NCI-H2227 treated with DMSO at 0.1 percent for 48 hours (cell line): ENCODE measurements at places on chromosomes 5 and 9.
A peak's percentile ranks its signal among the peaks of the same experiment; 100 is the strongest.

GRCh38 chr5:37174928-37175327 is 74.2 kb downstream of the CPLANE1 start:
- DNase-seq: no peak

GRCh38 chr5:38069360-38069759 is 189.0 kb upstream of the EGFLAM start:
- no peak for DNase-seq

GRCh38 chr5:135065306-135066265 is 31.6 kb upstream of the PITX1 start:
- no peak for DNase-seq

DNA sequence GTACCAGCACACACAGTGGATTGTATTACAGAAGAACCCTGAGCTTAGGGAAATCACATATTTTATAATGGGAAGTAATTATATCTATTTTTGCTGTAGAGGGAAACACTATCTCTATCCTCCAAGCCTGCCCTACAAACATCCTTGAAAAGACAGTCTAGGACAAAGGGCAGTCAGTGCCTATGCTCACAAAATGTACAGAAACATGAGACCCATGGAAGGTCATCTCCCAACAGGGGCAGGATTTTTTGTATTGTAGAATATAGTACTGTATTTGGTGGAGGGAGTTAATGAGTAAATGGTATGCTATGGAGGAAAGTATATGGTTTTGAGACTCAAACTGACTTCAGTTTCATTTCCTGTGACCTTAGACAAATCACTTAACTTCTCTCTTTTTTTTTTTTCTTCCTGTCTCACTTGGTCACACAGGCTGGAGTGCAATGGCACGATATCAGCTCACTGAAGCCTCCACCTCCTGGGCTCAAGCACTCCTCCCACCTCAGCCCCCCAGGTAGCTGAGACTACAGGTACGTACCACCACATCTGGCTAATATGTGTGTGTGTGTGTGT is 5.8 kb upstream of the RAB14 start:
- no peak for DNase-seq

DNA sequence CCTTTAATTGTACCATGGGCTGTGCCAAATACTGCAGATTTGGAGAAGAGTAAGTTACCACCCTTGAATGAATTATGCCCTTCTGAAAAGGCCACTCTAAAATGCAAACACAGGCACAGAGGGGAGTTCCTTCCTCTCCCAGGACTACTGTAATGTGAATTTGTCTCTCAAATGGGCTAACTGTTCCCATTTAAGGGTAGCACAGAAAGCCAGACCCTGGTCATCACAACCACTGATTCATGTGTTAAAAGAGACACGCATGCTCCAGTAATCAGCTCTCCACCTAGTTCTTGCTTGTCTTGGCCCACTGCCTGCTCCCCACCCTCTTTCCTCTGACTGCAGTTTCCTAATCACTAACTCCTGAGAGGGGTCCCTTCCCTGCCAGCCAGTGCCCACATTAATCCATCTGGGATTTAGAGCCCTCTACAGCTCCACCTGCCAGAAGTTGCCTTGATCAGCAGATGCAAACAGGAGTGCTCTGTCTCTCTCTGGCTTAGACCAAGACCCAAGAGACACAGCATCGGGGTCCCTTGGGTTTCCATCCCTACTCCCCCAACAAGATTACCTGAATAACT is 382.4 kb downstream of the TMEM167A start:
- no peak for DNase-seq

- no peak for DNase-seq
Measured at GRCh38 chr9:1876891-1877496, 138.2 kb upstream of the SMARCA2 start.

GRCh38 chr9:87226896-87227295 is 270.8 kb upstream of the DAPK1 start:
- DNase-seq: no peak

GRCh38 chr5:63089147-63089546 is 510.5 kb downstream of the LRRC70 start:
- DNase-seq: no peak

DNA sequence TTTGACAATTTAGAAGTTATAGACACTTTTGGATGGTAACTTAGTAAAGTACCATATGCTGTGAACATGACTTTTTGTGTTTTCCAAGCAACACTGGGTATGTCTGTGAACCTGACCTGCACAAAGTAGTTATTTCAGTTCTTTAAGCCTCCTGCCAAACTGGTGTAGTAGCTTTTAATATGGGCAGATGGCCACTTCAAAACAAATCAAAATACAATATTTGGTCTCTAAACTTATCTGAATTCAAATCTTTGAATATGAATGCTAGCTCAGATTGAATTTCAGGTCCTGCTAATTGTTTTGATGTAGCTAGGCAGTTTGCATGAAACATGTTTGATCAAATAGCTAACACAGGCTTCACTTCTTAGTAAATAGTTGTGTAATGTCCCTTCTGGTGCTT is 1176.7 kb upstream of the CDH9 start:
- no peak for DNase-seq

DNA sequence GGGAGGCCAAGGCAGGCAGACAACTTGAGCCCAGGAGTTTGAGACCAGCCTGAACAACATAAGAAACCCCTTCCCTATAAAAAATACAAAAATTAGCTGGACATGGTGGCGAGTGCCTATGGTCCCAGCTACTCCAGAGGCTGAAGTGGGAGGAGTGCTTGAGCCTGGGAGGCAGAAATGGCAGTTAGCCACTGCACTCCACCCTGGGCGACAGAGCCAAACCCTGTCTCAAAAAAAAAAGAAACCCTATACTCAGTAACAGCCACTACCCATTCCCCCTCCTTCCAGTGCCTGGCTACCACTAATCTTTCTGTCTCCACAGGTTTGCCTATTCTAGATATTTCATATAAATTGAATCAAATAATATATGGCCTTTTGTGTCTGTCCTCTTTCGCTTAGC is 14.3 kb upstream of the SIL1 start:
- no peak for DNase-seq

GRCh38 chr5:164962329-164962961 is 1457.0 kb downstream of the MAT2B start:
- DNase-seq: no peak

DNA sequence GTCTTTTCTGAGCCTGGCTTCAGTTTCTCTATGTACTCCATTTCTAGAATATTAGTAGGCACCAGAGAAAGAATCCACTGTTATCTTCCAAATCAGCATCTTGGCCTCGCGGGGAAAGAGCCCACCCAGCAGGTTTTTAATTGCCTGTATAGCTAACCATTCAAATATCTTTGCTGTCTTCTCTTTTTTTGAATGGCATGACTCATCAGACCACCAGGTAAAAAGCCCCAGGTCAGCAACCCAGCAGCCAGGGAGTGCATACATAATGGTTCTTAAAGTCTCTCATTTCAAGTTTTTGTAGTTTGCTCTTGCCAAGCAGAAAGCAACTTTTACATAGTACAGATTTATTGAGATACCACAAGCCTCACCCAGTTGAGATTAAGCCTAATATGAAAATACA is 50.7 kb downstream of the TMEM167A start:
- no peak for DNase-seq

GRCh38 chr5:93304456-93305250 is 276.4 kb downstream of the NR2F1-AS1 start:
- no peak for DNase-seq

DNA sequence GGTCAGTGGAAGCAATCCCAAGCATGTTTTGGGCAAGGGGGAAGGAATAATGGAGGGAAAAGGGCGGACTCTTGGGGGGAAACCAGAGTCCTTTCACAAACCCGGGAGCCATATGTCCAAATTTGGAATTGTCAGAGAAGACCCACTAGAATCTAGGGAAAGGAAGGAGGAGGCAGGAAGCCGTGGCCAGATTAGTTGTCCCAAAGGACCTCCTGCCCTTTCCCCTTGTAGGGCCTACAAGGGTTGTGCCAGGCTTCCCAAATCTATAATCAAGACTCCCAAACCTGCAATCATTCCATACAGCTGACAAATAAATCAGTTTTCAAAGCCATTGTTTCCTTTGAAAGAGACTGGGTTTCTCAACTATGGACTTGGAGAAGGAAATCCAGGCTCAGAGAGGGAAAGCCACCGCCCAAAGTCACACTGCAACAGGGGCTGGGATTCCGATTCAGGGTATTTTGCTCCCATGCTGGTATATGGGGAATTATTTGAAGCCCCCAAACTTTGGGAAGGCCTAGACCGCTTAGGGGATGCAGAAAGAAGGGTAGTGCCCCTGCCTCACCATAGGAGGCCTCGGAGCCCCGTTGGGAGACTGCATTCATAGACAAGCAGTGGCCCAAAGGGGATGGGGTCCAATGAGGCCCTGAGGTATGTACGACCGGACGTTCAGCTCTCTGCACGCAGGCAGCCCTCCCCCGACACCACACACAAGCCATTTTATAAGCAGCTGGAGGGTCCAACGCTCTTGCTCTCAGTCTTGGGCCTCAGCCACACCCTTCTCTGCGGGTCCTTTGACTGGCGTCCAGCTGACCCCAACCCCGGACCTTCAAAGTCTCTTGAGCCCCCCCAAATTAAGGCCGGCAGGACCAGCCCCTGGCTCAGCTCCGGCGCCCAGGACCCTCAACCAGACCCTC is 815 bp downstream of the ANXA6 start:
- DNase-seq: peak; percentile 22

DNA sequence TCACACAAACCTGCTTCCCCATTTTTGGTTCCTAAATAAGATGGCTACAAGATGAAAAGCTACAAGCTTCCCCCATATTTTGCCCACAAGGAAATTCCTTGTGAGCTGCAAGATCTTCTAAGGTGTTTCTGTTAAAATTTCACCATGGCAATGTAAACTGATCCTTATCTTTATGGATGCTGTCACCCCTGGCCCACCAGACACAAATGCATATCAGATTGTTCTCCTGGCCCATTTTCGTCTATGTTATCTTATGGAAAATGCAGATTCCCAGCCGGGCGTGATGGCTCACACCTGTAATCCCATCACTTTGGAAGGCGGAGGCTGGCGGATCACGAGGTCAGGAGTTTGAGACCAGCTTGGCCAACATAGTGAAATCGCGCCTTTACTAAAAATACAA is 65.1 kb upstream of the IL6ST start:
- DNase-seq: no peak

DNA sequence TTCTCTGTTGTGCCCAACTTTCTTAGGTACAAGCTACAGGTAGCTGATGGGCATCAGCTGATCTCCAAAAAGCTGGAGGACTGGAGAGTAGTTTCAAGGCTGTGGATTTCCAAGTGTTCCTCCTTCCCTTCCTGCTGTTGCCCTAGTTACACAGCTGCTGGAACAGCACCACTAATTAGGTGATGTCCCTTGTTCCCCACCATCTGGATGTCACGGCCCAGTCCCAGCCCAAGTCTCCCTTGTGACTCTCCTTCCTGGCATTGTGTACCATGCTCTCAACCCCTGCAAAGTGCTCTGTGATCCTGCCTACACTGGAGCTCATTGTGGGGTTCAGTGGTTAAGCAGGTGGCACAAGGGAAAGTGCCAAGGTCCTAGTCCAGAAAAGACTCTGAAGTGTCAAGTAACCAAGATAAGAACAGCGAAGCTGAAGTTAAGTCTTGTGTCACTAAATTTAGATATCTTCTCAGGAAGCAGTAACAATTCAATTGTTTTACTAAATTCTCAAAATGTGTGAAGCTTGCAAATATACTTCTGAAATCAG is 604.5 kb downstream of the ISL1 start:
- DNase-seq: no peak

DNA sequence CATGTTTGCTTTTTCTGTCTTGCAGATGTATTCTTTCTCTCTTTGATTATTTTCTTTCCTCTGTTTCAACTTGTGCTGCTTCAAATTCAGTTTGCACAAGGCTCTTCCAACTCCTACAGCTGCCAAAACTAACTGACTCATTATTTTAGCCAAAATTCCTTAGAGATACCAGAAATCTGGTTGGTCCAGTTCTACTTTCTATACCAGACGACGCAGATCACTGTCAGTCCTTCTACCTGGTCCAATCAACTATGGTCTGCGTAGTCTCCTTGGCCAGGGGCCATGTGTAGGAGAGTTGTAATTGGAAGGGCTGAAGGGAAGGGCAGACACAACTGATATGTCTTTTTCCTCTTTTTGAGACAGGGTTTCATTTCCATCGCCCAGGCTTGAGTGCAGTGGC is 51.9 kb upstream of the JAK2 start:
- DNase-seq: no peak

- DNase-seq: no peak
Measured at GRCh38 chr9:130255631-130256134, 9.9 kb upstream of the HMCN2 start.

GRCh38 chr9:99288830-99289229 is 66.7 kb downstream of the SEC61B start:
- DNase-seq: no peak

DNA sequence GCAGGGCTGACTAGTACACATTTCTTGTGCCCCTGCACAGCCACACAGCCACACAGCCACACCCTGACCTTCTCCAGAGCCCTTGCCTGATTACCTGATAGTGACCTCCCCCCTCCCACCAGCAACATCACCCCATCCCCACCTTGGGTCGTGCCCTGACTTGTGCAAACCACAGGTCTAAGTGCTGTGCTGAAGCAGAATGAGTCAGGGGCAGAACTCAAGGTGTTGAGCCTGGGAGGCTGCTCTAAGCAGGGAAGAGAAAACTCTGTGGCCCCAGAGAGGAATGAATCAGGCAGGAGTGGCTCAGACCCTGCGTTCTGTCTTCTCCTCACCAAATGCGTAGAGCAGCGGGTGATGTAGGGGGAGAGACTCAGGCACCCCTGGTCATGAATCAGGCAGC is 24.3 kb upstream of the FAT2 start:
- no peak for DNase-seq

DNA sequence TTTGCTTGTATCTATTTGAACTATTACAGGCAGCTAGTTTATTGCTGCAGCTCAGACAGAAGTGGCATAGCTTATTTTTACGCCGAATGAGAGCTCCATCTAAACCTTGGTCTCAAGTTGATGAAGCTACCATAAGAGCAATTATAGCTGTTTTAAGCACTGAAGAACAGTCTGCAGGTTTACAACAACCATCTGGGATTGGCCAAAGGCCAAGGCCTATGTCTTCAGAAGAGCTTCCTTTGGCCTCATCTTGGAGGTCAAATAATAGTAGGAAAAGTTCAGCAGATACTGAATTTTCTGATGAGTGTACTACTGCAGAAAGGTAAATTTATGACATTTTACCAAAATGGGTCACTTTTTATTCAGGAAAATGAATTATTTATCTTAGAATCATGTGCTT is 67.9 kb downstream of the YTHDC2 start:
- DNase-seq: no peak

GRCh38 chr5:135315386-135315785 is 83.6 kb downstream of the MACROH2A1 start:
- no peak for DNase-seq

DNA sequence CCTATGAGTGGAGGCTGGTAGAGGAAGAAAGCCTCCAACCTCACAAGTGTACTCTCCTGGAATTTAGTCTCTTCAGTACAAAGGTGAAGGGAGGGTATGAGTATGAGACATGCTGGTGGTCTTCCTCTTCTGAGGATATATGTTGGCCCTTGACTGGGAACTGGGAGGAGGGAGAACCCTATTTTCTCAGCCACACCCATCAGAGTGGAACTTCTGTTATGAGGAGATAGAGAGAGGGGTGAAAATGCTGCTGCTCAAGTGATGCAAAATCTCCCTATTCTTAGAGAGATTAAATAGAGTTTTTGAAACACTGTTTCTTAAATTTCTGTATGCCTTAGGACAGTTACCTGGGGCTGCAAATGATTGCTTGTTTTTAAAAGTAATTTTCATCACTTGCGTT is 203.4 kb upstream of the PRR16 start:
- no peak for DNase-seq
